ENCODE measurements at places on chromosomes 2 and 18.
A peak's percentile ranks its signal among the peaks of the same experiment; 100 is the strongest.

DNA sequence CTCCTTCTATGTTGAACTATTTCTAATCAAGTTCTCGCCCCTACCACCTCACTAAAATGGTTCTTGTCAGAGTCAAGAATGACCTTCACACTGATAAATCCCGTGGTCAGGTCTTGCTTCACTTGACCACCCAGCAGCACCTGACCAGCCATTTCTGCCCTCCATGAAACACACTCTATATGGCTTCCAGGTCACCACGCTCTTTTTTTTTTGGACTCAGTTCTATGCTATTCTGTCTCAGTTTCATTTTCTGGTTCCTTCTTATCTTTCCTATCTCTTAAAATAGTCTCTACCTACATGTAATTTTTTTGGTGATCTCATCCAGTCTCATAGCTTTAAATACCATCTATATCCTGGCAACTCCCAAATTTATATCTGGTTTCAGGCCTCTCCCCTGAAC lies 11.4 kb downstream of the EIF2AK3 start:
- H3K36me3 ChIP-seq = no peaks in the 10 kb centered on the region
- H3K4me1 ChIP-seq = no peaks in the 10 kb centered on the region
- no peak overlapping the region for H3K27ac ChIP-seq
- no peak overlapping the region for H3K4me3 ChIP-seq

- no peak for DNase-seq
- no peaks in the 10 kb centered on the region for H3K27me3 ChIP-seq
- peaks cover 3% of the 10 kb centered on the region for H3K4me1 ChIP-seq
- H3K36me3 ChIP-seq = no peaks in the 10 kb centered on the region
- H3K4me3 ChIP-seq = no peak overlapping the region
Observed at GRCh38 chr18:69647702-69648101, 247.0 kb downstream of the DOK6 start.

DNA sequence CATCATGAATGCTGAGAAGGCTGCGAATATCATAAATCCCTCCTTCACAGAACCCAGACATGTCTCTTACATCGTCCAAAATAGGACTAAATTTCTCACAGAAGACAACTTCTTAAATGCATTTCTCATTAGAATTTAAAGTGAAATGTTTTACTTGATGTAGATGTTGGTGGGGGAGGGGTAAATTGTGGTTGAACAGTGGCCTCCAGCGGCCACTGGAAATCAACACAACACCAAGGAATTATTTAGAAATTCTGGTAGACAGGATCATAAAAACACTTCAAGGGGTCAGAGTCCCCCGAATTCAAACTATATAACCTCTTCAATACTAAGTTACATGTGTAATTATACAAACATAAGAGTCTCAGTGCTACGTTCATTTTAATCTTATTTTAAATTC lies 135.9 kb downstream of the ABCA12 start:
- no peak overlapping the region for H3K4me3 ChIP-seq
- no peak overlapping the region for H3K27ac ChIP-seq
- H3K4me1 ChIP-seq = peaks cover 8% of the 10 kb centered on the region
- H3K27me3 ChIP-seq = no peaks in the 10 kb centered on the region

- H3K27ac ChIP-seq = peak overlapping the region; percentile 78
- no peaks in the 10 kb centered on the region for H3K36me3 ChIP-seq
- H3K4me3 ChIP-seq = peak overlapping the region; percentile 94
- H3K4me1 ChIP-seq = peaks cover 51% of the 10 kb centered on the region
Observed at GRCh38 chr18:74497324-74497676, 1.1 kb downstream of the CNDP2 start.

- H3K4me1 ChIP-seq = no peaks in the 10 kb centered on the region
- DNase-seq = no peak
Observed at GRCh38 chr2:224638301-224638823, 53.2 kb upstream of the CUL3 start.

Measured in mesothelial cell of epicardium (in vitro differentiated cells).